ENCODE measurements at places on chromosomes 1 and 21. TPM values are rescaled to one million over a fixed set of nuclear protein-coding genes. Genes with fewer than 3 reads are reported as not detected.
A peak's percentile ranks its signal among the peaks of the same experiment; 100 is the strongest.

DNA sequence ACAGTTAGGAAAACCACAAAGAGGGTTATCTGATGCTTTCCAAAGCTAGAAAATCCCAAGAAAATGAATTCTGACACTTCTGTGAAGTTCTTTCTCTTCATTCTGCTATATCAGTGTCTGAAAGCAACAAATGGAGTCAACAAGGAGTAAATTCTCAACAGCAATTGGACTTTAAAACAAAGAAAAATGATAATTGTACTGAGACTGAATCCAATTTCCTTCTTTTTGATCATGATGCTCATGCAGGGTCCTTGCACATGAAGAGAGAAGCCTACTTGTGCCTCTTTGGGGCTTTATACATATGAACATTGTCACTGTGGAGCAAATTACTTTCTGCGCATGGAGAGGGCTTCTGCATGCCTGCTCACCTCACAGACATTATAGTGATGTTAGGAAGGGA is at the start of gene OR10J5:
Gene OR10J5, minus strand, starts transcription at position 101 of the 400 bp plus-strand sequence. Its CDS starts 0 bp downstream, at position 101.
- no peak for DNase-seq

DNA sequence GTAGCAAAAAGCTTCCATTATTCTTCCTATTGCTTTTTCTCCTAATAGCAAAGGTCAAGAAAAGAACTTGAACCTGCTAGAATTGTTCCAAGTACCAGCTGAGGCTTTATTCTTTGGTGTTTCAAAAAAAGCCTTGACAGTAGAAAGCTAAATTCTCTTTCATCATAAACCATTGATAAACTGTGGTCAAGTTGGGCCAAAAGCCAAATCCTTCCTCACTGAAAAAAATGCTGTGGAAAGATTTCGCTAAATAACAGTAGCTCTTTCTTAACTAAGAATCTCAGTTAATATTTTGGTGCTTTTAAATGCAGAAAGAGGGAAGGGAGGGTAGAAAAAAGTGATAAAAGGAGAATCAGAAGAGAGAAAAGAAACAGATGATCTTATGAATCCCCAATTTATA is 14.0 kb upstream of the JAM2 start:
- DNase-seq = no peak

DNA sequence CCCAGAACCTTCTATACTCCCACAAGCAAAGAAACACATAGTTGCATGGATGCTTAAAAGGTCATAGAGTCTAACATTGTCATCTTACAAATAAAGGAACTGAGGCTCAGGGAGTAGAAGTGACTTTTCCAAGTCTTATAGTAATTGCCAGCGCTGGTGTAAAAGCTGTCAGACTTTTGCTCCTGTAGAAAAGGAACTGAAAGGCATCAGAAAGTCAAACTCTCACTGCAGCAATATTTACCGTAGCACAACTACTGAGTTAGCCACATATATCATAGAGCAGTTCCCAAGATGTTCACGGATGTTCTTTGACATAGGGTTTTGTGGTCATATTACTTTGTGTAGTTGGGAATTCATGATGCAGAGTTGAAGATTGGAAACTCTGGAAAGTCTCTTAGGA is 16.6 kb upstream of the USP24 start:
- DNase-seq = no peak

- no peak for DNase-seq
These were observed 64.0 kb downstream of the KIF21B start for GRCh38 chr1:200959411-200959921.

DNA sequence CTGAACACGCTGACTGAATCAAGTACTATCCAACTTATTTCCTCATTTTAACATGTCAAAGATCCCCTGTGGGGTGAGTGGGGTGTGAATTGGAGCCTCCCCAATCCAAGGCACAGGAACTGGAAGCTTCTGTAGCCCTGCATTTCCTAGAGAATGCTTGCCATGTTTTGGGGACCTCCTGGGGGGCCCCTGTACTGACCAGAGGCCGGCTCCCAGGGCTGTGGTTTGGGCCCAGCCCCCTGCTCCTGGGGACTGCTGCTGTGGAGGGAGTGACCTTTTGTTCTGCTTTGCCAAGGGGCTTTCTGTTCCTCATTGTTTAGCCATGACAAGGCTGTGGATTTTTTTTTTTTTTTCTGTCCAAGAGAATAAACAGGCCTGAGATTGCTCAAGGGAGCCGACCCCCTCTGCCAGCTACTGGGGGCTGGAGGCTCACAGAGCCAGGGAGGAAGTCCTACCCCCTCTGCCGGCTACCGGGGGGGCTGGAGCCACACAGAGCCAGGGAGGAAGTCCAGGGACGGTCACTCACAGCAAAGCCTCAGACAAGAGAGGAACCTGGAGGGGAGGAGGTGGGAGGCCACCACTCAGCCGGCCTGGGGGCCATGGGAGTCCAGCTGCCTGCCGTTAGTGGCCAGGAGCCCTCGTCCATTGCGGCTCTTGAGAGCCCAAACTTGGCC is 17.4 kb downstream of the TNFRSF1B start:
- DNase-seq = peak; percentile 69

DNA sequence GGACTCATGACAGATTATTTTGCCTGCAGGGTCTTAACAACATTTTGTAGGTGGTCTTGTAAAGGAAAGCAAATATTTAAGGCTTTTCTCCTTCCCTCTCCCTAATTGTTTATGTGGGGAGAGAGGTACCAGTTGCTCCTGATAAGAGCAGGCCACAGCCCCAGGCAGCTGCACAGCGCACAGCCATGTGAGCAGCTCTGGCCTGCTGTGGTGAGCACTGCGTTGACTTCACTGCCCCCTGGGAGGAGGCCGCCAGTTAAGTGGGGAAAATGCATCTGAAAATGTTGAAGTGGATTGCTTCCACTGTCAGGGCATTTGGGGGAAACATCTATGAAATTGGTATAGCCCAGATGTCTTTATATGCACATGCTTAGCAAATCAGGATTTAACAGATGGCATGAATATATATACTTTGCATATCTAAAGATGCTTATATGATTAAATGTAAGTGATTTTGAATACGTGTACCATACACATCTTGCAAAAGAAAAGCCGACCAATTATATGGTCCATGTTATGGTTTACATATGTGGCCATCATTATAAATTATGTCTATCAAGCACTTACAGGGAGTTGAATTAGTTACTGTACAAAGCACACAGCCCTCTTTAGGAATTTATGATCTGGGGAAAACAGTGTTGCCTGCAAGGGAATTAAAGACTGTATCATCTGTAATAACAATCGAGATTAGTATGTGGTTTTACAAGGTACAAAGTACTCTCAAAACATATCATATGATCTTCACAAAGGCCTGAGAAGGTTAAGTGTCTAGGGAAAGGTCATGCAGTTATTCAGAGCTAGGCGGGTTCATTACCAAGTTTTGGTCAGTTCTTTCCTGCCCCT is 132.1 kb downstream of the RHOU start:
- peak; percentile 42 for DNase-seq

DNA sequence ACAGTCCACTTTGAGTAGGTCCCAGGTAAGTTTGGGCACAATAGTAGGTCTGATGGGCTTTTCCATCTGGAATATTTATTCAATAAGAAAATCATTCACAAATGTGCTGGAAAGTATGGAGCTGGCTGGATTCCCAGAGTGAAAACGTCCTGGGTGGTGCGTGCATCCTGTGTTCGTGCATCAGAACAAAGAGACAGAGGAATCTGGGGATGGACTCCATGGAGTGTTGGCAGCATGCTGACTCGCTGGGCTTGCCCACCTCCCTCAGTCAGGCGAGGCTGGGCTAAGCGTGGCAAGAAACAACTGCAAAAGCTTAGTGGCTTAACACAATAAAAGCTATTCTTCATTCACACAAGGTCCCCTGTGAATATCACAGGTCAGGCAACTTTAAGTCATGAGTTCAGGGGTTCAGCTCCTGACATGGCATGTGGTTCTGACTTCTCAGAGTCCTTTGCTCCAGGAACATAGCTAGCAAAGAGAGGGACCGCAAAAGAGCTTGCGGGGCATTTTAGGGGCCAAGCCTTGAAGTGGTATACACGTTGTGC is 151.6 kb upstream of the ZNF644 start:
- peak; percentile 29 for DNase-seq

DNA sequence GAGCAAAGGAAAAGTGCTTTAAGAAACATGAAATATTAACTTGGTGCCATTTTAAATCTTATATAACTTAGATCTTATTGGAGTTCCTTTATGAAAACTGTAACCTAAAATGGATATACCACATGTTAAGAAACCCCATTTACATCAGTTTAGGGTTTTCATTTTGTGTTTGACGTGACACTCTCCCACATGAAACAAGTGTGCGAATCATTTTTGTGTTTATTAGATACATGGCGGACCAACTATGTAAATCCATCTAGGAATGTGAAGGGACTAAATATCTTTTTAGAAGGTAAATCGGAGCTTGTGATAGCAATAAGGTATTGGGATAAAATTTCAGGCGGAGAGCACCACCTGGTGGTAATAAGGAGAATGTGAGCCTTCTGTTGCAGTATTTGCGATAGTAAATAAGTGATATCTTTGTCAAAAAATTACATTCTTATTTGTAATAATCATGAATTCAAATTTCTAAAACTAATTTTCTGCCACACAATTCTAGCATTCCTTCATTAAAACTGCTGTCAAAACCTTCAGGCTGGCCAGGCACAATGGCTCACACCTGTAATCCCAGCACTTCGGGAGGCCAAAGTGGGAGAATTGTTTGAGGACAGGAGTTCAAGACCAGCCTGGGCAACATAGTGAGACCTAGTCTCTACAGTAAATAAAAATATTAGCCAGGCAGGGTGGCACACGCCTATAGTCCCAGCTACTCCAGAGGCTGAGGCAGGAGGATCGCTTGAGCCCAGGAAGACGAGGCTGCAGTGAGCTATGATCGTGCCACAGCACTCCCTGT is 31.3 kb downstream of the SMAP2 start:
- peak; percentile 59 for DNase-seq

- DNase-seq = no peak
These were observed 24.3 kb downstream of the CAMK1G start for GRCh38 chr1:209607795-209608178.

OR6K2 gene
- polyA plus RNA-seq = not detected

CALML6 gene
- polyA plus RNA-seq = 211 TPM

FAM131C gene
- polyA plus RNA-seq = not detected

ZBTB8A gene
- polyA plus RNA-seq = 10.5 TPM

Measured in hindlimb muscle (tissue), 1 donor.